ENCODE measurements at places on chromosomes 11 and 22. TPM values are rescaled to one million over a fixed set of nuclear protein-coding genes. Genes with fewer than 3 reads are reported as not detected.
A peak's percentile ranks its signal among the peaks of the same experiment; 100 is the strongest.

DNA sequence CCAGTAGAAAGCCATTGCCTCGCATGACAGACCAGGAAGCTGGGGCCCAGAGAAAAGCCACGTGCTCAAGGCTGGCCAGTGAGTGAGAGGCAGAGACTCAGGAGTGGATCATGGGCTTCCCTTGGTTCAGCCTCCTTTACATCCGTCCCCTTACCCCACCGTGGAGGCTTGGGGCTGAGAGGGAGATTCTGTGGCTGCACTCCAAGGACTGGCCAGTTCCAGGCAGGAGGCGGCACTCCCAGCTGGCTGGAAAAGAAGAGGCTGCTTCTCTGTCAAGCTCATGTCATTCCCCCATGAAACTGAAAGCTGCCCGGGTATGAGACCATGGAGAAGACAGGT lies 6.6 kb upstream of the ASCL2 start:
- DNase-seq: no peak
- peaks cover 51% of the 10 kb centered on the region for H3K27me3 ChIP-seq
- H3K4me3 ChIP-seq: no peak overlapping the region
- H3K4me1 ChIP-seq: no peaks in the 10 kb centered on the region

DNA sequence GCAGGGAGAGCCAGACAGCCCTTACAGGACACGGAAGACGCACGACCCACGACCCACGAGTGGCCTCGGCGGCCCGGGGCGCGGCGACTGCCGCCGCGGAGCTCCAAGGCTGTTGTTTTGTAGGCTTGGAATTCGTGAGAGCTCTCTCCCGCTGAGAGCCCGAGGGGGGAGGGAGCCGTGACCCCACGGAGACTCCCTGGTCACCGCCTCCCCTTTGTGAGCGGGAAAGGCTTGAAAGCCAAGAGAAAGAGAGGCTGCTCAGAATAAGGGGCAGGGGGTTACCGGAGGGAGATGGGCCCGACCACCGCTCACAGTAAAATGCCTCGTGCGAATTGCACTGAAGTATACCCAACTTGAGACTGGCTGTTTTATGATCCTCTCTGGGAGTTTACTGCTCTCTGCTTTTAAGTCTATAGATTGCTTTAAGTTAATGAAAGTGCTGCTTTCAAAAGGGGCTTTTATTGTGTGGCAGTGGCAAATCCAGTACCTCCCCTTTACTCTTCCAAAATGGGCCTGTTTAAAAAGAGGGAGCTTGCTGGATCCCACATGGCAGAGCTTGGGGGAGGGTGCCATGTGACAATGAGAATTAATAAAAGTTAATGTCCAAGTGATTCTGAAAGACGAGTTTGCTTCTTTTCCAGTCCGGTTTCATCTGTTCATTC lies 2.9 kb downstream of the PKNOX2 start:
- no peaks in the 10 kb centered on the region for H3K36me3 ChIP-seq
- H3K4me3 ChIP-seq: no peak overlapping the region
- H3K4me1 ChIP-seq: peaks cover 19% of the 10 kb centered on the region

DNA sequence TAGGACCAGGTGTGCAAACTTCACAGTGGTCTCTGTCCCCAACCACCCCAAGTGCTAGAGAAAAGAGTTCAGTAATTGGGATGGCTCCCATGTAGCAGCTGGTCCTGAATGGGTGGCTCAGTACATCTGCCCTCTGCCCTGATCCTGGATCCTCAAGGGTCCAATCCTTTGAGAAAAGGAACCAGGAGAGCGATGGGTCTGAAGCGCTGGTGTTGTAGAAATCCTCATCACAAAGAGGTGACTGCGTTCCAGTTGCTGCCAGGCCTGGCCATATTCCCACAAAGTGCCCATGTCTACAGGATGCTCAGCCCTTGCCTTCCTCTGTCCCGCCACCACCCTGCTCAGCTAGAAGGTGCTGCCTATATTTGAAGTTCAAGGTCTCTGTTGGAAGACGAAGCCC lies 6.2 kb upstream of the C22orf39 start:
- no peaks in the 10 kb centered on the region for H3K27me3 ChIP-seq
- no peak overlapping the region for H3K4me3 ChIP-seq
- no peak for DNase-seq
- H3K36me3 ChIP-seq: peaks cover 31% of the 10 kb centered on the region
- H3K27ac ChIP-seq: no peak overlapping the region
- H3K4me1 ChIP-seq: peaks cover 10% of the 10 kb centered on the region

DNA sequence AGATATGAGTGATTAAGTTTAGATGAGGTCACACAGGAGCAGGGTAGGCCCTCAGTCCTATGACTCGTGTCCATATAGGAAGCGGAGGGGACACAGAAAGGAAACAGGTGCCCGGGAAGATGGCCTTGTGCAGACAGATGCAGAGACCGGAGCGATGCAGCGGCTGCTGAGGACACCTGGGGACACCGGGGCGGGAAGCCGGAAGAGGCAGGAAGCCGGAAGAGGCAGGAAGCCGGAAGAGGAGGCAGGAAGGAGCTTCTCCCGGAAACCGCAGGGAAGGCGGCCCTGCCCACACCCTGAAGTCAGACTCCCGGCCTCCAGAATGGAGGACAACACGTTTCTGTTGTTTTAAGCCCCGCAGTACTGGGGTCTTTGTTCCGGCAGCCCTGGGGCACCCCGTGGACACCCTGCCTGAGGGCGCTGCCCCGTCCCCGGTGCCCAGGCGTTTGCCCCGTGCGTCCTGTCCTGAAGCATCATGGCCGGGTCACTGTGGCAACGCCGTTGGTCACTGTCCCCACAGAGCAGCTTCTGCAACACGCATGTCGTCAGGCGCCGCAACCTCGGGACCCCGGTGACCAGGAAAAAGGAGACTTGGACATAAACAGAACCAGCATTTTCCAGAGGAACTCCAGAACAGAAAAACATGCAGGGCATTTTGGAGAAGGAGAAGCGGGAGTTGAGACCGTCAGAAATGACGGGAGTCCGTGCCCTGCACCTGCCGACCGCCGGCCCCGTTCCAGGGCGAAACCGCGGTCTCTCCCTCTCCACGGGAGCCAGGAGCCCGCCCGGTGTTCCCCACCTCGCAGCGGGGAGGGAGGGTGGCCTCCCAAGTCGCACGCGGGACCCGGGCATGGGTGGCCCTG lies 103.4 kb downstream of the BRD1 start:
- H3K36me3 ChIP-seq: no peaks in the 10 kb centered on the region
- peaks cover 35% of the 10 kb centered on the region for H3K27me3 ChIP-seq
- peak overlapping the region; percentile 71 for H3K4me3 ChIP-seq
- peak overlapping the region; percentile 78 for H3K27ac ChIP-seq
- H3K4me1 ChIP-seq: peaks cover 3% of the 10 kb centered on the region
- DNase-seq: no peak

The BIRC3 gene
- total RNA-seq: 231 TPM

- H3K4me3 ChIP-seq: peak overlapping the region; percentile 4
- DNase-seq: peak; percentile 82
- peaks cover 3% of the 10 kb centered on the region for H3K36me3 ChIP-seq
- peak overlapping the region; percentile 85 for H3K27ac ChIP-seq
- no peaks in the 10 kb centered on the region for H3K27me3 ChIP-seq
Measured at GRCh38 chr11:125514336-125515101, 18.5 kb upstream of the FEZ1 start.

GRCh38 chr11:121889186-121889585 lies 226.8 kb downstream of the BLID start:
- DNase-seq: no peak
- no peaks in the 10 kb centered on the region for H3K36me3 ChIP-seq
- no peak overlapping the region for H3K27ac ChIP-seq

DNA sequence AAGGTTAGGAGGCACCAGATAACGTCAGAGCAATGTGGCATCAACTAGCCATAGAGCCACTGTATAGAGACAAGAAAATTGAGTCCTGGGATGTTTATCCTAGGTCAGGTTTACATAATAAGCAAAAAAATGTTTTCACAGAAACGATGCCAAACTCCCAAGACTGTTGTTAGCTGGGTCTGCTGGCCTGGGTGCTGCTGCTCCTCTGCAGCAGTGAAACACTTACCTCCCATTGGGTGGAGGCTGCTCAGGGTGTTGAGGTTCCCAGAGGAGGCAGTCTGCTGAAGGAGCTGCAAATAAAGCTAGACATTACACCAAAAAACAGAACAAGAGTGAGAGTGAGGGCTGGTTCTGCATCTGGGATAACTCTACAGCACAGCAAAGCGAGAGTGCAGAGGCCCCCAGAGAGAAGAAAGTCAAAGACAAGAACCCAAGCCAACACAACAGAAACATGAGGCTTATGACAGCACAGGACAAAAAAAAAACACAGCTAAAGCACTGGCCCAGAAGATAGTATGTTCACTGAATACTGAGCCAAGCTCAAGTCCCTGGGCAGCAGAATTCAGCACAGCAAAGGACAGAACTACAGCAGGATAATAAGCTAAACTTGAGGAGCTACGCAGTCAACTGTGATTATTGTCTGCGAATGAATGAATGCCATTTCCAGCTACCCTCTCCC lies 29.9 kb upstream of the RAPSN start:
- no peak overlapping the region for H3K4me3 ChIP-seq
- peak overlapping the region; percentile 56 for H3K27ac ChIP-seq
- no peak for DNase-seq
- H3K36me3 ChIP-seq: peaks cover 59% of the 10 kb centered on the region
- H3K4me1 ChIP-seq: peaks cover 24% of the 10 kb centered on the region
- H3K27me3 ChIP-seq: no peaks in the 10 kb centered on the region

DNA sequence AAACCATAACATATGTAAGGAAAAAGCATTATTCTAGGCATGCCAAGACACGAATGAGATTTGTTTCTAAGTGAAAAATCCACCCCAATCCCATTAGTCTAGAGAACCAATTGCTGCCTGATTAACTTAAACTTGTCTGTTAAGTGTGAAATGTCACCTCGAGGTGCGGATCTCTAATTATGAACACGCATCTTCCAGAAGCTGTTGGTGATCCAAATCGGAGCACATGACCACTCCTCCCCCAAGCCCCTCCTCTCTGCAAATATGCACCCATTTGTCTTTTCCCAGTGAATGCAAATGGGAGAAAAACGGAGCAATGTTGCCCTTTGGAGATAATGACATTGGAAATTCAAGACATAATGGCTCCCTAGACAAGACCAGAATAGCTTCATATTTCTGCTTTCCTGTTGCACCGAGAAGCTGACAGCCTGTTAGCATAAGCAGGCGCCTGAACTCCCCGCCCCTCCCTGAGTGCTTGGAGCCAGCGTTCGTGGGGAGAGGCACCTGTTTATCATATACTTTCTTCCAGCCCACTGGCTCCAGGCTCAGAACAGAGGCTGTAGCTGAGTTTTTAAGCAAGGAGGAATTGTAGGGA lies 6.0 kb upstream of the FXYD6 start:
- H3K4me3 ChIP-seq: no peak overlapping the region
- no peaks in the 10 kb centered on the region for H3K36me3 ChIP-seq
- H3K4me1 ChIP-seq: peaks cover under 1% of the 10 kb centered on the region

DNA sequence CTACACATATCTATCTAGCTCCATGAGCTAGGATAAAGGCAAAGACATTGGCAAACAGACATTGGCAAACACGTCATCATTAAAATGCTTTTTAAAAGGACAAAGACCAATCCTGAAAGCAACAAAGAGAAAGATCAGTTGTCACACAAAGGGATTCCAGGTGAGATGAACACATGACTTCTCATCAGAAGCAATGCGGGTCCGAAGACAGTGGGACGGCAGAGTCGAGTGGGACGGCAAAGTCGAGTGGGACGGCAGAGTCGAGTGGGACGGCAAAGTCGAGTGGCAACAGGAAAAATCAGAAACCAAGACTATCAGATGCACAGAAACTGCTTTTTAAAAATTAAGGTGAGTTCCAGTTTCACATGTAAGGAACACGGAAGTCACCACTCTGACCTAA lies 609.5 kb downstream of the BRD1 start:
- no peak for DNase-seq
- no peak overlapping the region for H3K27ac ChIP-seq
- H3K27me3 ChIP-seq: peaks cover 3% of the 10 kb centered on the region

DNA sequence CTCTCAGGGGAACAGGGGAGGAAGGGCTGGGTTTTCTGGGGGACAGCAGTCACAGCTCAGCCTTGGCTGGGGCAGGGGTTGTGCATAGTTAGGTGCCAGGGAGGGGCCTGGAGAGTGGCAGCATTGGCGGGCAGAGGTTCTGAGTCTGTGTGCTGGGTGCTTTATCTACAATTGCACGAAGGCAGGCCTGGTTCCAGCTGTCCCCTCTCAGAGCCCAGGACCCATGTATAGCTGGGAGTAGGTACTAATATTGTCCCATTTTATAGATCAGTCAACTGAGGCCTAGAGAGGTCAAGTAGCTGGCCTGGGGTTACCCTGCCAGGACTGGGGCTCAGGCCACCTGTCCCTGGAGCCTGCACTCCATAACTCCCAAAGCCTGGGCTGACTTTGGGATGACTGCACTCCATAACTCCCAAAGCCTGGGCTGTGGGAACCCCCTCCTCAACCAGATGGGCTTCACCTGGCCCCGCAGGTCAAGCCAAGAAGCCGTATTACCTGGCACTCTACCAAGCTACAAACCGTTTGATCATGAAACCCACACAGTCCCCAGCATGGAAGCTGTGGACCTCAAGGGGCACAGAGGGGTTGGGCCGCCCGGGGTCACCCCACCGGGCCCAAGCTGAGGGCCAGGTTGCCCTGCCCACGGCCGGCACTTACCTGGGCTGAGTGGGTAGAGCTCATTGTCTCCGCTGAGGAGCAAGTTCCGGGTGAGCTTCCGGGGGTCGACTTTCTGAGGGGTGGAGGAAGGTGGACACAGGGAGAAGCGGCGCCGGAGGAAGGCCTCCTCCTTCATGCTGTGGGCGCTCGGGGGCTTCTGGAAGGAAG lies 36.5 kb downstream of the OSBPL5 start:
- no peak overlapping the region for H3K27ac ChIP-seq
- no peaks in the 10 kb centered on the region for H3K4me1 ChIP-seq
- H3K36me3 ChIP-seq: no peaks in the 10 kb centered on the region
- no peaks in the 10 kb centered on the region for H3K27me3 ChIP-seq
- H3K4me3 ChIP-seq: no peak overlapping the region

- H3K4me1 ChIP-seq: peaks cover 18% of the 10 kb centered on the region
- H3K27ac ChIP-seq: peak overlapping the region; percentile 62
- no peaks in the 10 kb centered on the region for H3K27me3 ChIP-seq
- DNase-seq: peak; percentile 64
Measured at GRCh38 chr22:45296628-45297297, 12.0 kb downstream of the UPK3A start.

DNA sequence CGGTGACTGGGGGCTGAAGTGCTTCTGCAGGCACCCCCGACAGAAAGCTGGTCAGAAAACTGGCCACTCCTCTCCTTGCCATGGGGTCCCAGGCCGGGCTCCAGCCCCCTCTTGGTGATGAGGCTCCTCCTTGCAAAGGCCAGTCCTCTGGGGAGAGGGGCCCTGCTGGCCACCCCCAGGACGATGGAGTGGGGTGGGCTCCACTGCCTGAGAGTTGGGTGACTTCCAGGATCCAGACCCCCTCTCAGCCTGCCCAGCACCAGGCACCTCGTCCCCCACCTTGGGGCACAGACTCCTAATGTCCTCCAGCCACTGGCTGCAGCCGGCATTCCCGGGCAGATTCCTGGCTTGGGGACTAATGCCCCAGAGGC lies 441 bp upstream of the RPS6KA4 start:
- H3K4me1 ChIP-seq: peaks cover 41% of the 10 kb centered on the region
- peak overlapping the region; percentile 81 for H3K27ac ChIP-seq
- no peaks in the 10 kb centered on the region for H3K27me3 ChIP-seq
- peaks cover 17% of the 10 kb centered on the region for H3K36me3 ChIP-seq
- no peak for DNase-seq

The ADM2 gene
- 4.7 TPM for total RNA-seq

The SRPRA gene
- 134 TPM for total RNA-seq

The APOBEC3C gene
- total RNA-seq: 147 TPM
